ENCODE measurements at places on chromosomes 1 and 21. TPM values are rescaled to one million over a fixed set of nuclear protein-coding genes. Genes with fewer than 3 reads are reported as not detected.

The C1orf115 gene
- 10.3 TPM for total RNA-seq

The ZNF648 gene
- 1.1 TPM for total RNA-seq

The RNPC3 gene
- 5.5 TPM for total RNA-seq

The KCND3 gene
- total RNA-seq: 0.11 TPM

The RPE65 gene
- not detected for total RNA-seq

Data from SK-MEL-5 (cell line).